ENCODE measurements at places on chromosomes 7 and 10. TPM values are rescaled to one million over a fixed set of nuclear protein-coding genes. Genes with fewer than 3 reads are reported as not detected.

- DNase-seq: no peak
Measured at GRCh38 chr7:114708646-114709045, 213.2 kb upstream of the MDFIC start.

DNA sequence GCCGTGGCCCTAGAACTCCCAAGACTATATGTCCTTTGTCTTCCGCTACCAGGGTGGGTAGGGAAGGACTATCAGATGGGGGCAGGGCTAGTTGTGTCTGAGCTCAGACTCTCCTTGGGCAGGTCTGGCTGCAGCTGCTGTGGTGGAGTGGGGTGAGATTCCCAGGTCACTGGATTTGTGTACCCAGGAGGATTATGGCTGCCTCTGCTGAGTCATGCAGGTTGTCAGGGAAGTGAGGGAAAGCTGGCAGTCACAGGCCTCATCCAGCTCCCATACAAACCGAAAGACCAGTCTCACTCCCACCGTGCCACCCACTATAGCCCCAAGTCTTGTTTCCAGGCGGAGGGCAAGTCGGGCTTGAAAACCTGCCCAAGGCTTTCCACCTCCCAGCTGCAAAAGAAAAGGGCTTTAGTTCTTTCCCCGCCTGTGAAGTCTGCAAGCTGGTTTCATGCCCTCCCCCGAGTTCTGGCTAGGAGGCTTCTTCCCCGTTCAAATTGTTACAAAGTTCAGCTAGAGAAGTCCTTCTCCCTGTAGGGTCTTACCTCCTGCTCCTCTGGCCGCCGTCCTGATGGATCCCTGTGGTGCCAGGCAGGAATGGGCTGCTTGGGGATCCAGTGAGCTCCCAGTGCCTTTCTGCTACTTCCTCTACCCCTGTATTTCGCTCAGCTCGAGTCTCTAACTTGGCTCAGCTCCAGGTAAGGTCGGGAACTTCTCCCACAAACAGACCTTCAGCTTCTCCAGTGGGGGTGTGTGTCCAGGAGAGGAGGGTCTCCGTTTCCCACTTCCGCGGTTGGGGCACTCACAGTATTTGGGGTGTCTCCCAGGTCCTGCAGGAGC, 106.8 kb upstream of the FGL2 start:
- no peak for DNase-seq

GRCh38 chr10:129294944-129295343, 172.1 kb upstream of the MGMT start:
- DNase-seq: no peak

DNA sequence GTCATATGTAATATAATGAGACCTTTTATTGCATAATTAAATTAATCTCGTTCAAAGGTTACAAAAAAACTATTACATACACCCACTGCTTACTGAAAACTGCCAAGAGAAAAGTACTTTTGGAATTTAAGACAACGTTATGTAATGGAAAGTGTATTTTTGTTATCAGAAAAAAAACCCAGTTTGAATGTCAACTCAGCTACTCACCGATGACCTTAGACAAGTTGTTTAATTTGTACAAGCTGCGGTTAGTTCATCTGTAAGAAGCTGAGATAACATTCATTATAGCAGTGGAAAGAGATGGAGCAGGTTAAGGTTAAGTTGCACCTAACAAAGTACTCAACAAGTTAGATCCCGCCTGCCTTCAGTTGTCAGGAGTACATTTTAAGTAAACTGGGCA, 1.1 kb downstream of the PSMA2 start:
- no peak for DNase-seq

DNA sequence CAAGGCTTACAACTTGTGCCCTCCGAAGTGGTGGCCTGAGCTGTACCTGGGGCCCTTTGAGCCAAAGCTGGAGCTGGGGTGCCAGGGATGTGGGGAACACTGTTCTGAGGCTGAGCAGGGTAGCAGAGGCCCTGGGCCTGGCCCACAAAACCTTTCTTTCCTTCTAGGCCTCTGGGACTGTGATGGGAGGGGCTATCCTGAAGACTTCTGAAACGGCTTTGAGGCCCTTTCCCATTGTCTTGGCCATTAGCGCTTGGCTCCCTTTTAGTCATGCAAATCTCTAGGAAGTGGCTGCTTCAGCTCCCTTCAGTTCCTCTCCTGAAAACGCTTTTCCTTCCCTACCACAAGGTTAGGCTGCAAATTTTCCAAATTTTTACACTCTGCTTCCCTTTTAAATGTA, 16.8 kb upstream of the CRYGN start:
- DNase-seq: no peak

DNA sequence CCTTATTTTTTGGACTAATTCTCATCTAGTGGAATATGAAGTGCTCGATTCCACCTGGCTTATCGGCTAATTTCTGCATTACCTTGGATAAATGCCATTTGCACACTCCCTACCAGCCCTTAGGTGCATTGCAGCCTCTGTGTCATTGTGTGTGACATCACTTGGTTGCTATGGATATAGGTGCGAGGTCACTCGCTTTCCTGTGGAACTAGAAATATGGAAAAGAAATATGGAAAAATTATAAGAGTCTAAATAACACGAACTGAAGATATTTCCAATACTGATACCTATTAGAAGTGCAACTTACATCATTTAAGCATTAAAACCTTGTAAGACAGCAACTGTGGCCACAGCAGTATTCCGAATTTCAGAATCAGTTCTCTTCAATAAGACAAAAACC, 2.0 kb downstream of the YWHAG start:
- DNase-seq: no peak

DNA sequence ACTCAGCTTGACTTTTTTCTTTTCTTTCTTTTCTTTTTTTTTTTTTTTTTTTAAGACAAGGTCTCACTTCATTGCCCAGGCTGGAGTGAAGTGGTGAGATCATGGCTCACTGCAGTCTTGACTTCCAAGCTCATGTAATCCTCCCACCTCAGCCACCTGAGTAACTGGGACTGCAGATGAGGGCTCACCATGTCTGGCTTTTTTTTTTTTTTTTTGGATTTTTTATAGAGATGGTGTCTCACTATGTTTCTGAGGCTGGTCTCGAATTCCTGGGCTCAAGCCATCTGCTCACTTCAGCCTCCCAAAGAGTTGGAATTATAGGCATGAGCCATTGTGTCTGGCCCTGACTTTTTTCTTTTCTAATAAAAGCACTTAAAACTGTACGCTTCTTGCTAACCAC, 358.2 kb upstream of the IGFBP3 start:
- DNase-seq: no peak

TDRD1 gene
- not detected for total RNA-seq

DNA sequence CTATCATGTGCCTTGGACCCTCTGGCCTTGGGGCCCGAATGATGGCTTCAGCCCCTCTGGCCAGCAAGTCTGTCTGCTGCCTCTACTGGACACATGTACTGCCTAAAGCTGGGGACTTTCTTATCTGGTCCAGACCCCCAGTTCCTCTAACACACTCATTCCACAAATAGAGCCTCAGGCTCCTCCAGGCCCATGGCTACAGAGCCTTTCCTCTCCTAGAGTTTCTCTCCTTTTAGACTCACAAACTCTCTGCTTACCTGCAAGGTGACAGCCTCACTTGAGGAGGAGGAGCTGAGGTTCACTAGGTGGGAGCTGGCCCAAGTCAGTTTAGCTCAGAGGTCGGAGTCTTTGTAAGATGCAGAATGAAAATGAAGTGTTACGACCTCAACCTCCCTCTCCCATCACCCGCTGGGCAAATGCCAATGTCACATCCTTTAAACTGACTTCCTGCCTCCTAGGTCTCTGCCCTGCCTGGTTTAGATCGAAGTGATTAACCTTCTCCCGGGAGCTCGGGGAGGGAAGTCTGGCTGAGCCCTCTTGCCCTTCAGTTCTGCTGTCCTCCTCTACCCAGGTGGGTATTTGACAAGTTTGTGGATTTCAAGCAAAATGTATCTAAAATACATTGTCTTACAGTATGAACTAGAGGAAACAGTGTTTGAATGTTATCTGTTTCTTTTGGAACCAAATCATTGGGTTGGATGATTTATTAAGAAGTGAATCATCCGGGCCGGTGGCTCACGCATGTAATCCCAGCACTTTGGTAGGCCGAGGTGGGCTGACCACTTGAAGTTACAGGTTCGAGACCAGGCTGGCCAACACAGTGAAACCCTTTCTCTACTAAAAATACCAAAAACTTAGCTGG, 71.9 kb upstream of the TNS3 start:
- DNase-seq: no peak

DNA sequence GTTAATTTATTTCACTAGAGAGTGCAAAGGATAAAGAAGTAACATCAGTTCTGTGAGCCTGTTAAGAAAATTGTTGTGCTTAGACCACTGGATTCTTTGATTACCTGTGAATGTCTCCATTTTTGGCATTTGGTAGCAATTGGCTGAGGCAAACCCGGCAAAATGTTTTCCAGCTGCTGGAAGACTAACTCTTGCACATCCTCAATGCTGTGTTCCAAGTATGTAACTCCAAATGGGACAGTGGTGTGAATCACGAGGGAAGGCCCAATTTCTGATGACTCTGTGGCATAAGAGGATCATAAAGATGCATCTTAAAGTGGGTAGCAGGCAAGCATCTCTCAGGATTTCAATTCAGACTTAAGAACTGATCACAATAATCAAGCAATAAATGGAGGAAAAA, 268.8 kb downstream of the RNLS start:
- no peak for DNase-seq

Measured in CD4-positive, CD25-positive, alpha-beta regulatory T cell (primary cell).